Urothelium cell line (cell line): ENCODE measurements at places on chromosomes 12 and 14.

- DNase-seq: peak; percentile 43
Measured at GRCh38 chr14:61360796-61361525, 39.6 kb downstream of the PRKCH start.

GRCh38 chr14:34201909-34202637, 251.2 kb upstream of the EGLN3 start:
- DNase-seq: no peak

DNA sequence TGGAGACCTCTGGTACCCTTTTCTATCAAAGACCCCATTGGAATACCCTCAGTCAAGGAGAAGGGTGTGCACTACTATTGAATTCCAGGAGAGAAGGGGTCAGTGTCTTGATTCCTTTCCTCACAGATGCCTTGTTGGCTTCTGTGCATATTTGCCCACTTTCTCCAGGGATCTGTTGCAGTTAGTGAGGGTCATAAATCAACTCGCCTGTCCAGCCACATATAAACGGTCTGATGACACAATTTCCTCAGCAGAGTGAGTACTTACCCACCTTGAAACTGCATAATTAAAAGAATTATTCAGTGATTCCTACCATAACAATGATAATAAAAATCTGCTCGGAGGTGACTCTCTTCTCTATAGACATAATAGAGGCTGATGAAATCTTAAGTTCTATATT, 13.9 kb upstream of the DCD start:
- no peak for DNase-seq

GRCh38 chr12:47813511-47814196, 6.0 kb downstream of the HDAC7 start:
- DNase-seq: no peak

- DNase-seq: no peak
Measured at GRCh38 chr12:83666690-83667089, 980.0 kb downstream of the TMTC2 start.

DNA sequence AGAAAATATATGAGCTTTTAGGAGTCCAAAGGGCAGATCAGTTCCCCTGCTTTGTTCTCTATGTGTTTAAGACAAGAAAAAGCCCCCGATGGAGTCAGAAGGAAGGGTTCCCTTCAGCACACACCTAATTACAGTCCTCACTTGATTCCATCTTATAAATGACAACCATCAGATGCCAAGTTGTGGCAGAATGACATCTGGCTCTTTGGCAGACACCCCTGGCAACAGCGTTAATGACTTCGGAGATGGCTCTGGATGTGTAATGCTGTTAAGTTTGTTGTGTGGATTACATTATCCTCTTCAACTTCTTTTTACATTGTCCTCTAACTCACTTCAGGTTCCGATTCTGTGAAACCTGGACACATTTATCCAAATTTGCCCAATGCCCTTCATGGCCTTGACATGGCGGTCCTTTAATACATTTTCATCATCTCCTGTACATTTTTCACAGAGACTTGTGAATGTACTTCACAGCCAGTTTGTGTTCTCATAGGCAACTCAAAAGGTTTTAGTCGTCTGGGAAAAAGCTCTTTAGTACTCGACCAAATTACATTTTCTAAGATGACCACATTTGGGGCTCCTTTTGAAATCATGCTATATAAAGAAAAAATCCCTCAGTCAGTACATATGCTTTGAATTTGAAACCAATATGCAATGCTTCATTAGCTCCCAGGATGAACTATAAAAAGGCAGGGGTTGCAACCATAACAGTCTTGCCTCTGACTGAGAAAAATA, 667.8 kb downstream of the NOVA1 start:
- no peak for DNase-seq

- DNase-seq: no peak
Measured at GRCh38 chr14:37047996-37048395, 124.4 kb downstream of the SLC25A21 start.

DNA sequence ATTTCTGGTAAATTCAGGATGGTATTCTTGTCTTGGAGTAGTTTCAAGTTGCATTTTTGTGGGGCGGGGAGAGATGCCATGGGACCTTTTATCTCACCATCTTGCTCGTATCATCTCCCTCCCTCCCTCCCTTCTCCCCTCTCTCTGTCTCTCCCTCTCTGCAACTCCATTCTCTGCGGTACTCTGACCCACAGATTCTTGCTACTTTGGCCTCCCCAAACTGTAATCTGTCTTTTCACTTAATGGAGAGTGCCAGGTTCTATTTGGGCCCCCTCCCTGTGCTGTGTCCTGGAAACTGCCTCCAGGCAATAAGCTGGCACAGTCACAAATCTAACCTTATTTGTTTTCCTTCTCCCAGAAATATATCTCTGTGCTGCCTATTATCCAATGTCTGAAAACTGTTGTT, 175.2 kb downstream of the PAWR start:
- DNase-seq: no peak

DNA sequence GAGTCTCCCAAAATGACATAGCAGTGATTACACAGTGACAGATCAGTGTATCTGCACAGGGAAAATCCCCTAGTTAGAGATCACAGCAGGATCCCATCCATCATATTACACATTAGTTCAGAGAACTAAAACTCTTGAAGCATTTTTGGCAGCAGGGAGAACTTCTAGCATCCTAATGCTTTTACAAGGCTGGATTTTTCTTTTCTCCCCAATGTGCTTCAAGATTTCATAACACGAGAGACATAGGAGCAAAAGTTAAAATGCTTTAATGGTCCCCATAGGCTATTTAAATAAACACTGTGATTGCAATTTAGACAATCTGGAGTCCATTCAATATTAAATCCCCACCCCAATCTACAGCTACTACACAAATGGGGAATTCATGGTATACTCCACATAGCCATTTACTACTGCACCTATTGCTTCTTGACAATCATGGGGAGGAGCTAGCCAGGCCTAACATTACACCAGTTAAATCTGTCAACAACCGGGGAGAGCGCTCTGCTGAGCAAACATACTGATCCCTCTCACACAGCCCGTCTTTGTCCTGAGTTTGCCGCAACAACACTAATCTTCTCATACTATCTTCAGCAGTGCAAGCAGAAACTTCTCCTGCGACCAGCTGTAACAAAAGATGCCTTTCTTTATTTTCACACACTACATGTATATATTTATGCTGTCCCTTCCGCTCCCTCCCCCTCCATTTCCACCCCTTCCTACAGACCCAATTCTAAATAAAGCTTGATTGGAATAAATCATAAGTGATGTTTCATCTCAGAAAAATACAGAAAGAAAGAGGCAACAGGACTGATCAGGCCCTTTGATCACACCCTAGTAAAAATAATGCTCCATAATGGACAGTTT, 120.3 kb upstream of the SOX5 start:
- DNase-seq: no peak

GRCh38 chr14:21251215-21251614, 18.0 kb downstream of the HNRNPC start:
- no peak for DNase-seq

DNA sequence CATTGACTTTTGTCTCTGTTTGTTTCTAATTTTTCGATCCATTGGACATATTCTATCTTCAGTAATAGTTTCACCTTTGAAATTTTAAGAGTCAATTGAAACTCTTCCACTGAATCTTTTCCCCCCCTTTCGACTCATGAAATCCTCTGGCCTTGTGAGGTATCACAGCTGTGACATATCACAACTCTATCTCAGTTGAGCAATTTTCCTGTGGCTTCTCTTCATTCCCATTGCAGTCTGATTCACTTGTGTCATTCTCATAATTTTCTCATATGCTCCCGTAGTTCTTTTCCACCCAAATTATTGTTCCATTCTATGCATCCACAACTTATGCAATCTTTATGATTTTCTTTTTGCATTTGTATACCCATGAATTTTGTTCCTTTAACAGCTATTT, 261.6 kb downstream of the DACT1 start:
- DNase-seq: peak; percentile 33

- DNase-seq: no peak
Measured at GRCh38 chr14:63483315-63483714, 59.9 kb downstream of the PPP2R5E start.

GRCh38 chr12:131511391-131511802, 199.5 kb upstream of the SFSWAP start:
- peak; percentile 54 for DNase-seq

GRCh38 chr14:52086711-52087110, 17.9 kb upstream of the NID2 start:
- no peak for DNase-seq
